ENCODE measurements at places on chromosomes 1 and 21. TPM values are rescaled to one million over a fixed set of nuclear protein-coding genes. Genes with fewer than 3 reads are reported as not detected.

CELA2B gene
- total RNA-seq = not detected

FDPS gene
- 106 TPM for total RNA-seq

TCHH gene
- total RNA-seq = 0.03 TPM

KIF2C gene
- 3.2 TPM for total RNA-seq

C1QC gene
- not detected for total RNA-seq

JAK1 gene
- total RNA-seq = 180 TPM

TRIM58 gene
- 0.13 TPM for total RNA-seq

FCER1G gene
- total RNA-seq = not detected

CRP gene
- not detected for total RNA-seq

All from smooth muscle cell of the pulmonary artery (primary cell).